Stimulated activated CD4-positive, alpha-beta T cell treated with anti-CD3 and anti-CD28 coated beads, Interleukin-4, amount 100 ng/mL, for 4 hours (primary cell): ENCODE measurements at places on chromosomes 4 and X.

GRCh38 chr4:139085141-139085540 is 69.6 kb downstream of the NOCT start:
- no peak for DNase-seq

DNA sequence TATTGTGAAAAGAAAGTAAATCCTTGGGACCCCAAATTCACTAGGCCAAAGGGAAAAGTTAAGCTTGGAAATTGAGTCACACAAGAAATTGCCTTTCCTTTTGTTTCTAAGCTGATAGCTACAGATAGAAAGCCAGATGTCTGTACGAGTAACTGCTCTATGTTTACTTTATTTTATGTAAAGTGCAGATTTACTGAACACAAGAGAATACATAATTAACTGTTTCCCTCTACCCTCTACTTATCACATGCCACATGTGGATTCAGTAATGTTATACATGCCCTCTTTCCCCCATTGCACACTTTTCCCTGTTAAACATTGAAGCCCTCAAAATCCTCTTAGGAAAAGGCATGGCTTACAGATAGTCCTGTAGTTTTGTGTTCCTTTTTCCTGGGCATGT is 16.5 kb upstream of the TDO2 start:
- no peak for DNase-seq

GRCh38 chrX:103656617-103657016 is 27.8 kb downstream of the TCEAL1 start:
- DNase-seq: no peak

- DNase-seq: no peak
Measured at GRCh38 chrX:12994321-12994720, 19.4 kb downstream of the TMSB4X start.

- no peak for DNase-seq
Measured at GRCh38 chr4:66376396-66376795, 706.1 kb upstream of the EPHA5 start.

DNA sequence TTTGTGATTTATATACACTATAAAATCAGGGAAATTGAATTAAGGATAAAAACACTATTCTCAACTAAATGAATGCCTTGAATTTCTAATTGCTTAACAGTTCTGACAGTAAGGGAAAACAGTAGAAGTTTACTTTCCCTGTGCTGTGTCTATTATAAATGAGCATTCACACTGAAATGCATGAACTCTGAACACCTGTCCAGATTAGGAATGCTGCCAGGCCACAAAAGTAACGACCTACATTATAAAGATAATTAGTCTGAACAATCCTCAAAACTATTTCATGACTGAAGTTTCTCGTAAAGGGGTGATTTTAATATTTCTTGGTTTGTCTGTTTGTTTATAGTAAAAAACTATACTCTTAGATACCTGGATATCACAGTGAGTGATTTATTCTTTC is 2.0 kb downstream of the NDST3 start:
- DNase-seq: no peak

DNA sequence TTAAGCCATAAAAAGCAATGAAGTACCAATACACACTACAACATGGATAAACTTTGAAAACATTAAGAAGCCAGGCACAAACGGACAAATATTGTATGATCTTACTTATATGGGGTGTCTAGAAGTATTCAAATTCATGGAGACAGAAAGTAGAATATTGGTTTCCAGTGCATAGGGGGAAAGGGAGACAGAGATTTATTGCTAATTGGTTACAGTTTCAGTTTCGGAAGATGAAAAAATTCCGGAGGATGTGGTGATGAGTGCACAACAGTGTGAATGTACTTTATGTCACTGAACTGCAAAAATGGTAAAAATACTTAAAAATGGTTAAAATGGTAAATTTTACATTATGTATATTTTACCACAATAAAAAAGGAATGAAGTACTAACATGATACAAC is 5.1 kb upstream of the PRDX4 start:
- DNase-seq: no peak

DNA sequence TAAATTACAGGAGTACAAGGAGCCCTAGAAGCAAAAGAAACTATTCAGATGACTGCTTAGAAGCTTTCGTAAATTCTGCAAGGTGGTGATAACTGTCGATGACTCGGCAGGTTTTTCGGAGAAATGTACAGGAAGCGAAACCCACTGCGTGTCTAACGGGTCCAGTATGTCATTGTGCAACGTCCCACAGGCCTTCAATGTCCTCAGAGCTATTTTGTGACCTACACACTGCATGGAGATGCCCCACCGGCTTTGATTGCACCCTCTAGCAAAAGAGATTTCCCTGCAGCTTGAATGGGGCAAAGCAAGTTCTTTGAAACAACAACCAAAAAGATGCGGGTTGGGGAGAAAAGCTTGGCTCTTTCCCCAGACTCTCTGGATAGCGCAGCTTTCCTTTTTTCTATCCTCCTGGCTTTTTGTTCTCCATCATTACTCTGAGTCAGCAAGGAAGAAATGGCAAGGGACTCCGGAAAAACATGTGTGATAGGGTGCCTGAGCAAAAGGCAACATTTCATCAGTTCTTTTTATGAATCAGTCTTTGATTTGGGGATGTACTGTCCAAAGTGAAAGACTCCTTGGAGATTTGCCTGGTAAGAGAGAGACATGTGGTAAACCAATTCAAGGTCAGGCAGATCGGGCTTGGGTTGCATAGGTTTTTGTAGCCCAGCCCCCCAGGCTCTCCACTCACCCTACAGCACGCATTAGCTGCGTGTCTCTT is 112.0 kb upstream of the TBL1X start:
- DNase-seq: peak; percentile 16

DNA sequence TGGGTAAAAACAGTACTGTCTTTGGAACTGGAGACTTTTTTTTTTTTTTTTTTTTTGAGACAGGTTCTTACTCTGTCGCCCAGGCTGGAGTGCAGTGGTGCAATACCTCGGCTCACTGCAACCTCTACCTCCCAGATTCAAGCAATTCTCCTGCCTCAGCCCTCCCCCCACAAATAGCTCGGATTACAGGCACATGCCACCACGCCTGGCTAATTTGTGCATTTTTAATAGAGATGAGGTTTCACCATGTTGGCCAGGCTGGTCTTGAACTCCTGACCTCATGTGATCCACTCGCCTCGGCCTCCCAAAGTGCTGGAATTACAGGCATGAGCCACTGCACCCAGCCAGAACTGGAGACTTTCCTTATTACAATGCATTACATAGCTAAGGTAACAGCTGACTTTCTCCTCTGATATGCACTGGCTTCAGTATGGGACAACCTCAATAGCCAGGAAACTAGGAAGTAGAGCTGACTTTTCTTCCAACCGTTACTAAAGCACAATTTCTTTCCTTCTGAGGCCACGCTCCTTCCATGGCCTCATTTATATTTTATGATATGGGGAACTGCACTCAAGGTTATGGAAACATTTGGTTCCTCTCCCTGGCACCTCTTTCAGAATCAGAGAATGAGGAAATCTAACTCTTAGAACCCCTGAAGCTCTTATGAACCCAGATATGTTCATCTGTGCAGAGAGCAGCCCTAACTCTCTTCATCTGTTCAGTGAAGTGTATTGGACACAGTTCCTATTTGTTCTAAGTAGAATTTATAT is 53.5 kb upstream of the FAM9B start:
- DNase-seq: no peak

DNA sequence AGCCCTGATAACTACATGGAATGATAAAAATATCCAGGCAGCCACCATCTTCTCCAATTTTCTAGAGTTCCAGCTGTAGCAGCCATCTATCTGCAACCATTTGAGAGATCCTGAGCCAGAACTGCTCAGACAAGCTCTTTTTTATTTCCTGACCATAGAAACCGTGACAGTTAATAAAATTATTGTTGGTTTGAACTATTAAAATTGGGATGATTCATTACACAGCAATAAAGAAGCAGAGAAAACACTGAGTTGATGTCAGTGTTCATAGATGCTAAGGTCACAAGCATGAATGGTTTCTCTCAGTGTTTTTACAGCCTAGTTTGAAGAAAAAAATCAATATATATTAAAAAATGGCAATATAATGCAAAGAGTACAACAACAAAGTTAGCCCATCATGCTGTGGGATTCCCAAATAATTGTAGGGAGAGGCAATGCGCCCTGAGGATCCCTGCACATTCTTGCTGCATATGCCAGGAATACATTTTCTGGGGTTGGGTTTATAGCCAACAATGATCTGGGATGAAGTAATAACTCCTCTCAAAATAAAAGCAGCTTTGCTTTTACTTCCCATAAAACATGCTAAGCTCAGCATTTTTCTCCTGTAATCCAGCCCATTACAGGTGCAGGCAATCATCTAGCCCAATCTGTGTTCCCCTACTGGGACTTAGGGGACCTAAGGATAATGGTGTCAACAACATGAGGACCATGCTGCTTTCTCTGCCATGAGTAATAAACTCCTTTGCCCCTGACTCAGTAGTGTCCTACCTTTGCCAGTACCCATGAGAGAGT is 84.0 kb downstream of the PABPC4L start:
- DNase-seq: no peak
